ENCODE measurements at places on chromosomes 6 and 20.

- no peak for DNase-seq
These were observed 88.0 kb downstream of the CHMP4B start for GRCh38 chr20:33899106-33899505.

DNA sequence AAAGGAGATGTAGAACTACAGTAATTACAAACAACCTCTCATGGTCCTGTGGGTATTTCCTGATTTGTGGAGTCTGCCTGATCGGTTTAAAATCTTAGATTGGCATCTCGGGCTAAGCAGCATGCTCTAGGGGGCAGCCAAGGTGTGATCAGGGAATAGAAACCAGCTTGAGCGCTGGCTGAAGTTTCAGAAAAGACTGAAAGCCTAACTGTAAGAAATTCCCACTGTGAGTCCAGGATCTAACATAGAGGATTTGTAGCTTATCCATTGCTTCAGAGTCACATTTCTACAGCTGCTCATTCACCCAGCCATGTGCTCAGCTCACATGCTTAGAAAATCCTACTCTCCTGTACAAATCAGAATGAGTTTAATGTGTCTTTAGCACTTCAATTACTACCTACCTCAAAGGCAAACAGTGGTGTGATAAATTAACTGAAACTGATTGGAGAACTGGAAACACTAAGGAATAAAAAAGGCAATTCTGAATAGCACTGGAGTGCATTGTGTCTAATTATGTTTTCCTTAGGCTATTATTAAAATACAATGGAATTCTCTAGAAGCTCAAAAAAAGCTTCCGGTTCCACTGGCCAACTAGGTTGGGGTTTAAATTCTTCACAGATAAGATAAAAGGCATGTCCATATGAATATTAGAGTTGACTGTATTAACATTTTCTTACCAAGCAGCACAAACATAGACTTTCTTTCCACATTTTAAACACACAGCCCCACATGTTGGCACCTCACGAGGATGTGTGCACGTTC is 73.8 kb upstream of the MPC1 start:
- no peak for DNase-seq

- no peak for DNase-seq
These were observed 1.7 kb upstream of the NKX2-2 start for GRCh38 chr20:21515300-21516179.

DNA sequence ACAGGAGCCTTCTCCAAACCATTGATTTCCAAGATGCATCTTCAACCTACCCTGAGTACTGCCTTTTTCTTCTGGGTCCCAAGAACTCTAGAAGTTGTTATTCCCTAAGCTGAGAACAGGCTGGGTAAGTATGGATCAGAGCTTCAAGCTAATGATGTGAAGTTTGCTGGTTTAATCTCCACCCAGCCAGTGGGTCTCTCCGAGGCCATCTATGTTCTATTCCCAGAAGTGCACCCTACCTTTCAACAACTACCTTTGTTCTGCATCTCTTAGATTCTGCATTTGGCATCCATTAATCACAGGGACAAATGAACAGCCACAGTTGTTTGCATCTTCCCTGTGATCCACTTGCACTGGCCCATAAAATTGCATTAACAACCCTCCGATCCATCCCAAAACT is 246.2 kb downstream of the HIVEP2 start:
- DNase-seq = no peak
